Lower lobe of right lung (tissue), 2 donors: ENCODE measurements at places on chromosomes 13 and 19.

DNA sequence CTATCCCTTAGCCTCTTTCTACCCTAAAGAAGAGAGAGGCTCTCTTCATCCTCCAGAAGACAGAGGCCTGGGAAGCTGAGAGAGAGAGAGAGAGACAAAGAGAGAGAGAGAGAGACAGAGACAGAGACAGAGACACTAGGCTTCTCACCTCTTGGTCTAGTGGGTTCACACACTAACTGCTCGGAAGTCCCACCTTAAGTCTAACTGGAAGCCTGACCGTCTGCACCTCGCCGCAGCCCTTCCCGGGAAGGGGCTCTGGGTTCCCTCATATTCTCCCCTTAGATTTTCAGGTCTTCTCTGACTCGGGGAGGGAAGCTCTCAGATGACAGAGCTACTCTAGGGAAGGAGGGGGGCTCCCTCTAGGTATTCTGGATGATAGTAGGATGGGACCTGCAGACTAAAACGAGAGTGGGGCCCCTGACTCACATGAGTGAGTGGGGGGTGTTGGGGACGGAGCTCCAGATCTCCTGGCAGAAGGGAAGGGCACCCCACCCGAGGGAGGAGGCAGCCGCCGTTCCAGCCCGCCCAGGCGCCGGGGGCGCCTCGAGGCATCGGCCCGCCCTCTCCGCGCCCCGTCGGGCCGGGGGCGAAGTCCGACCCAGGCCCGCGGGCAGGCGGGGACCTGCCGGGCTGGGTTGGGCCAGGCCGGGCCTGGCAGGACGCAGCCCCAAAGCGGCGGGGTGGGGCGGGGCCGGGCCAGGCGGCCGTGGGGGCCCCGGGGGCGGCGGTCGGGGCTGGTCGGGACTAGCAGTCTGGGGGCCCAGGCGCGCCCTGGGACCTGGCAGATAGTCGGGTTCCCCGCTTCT is 2.0 kb upstream of the JUNB start:
- DNase-seq, result no peak

DNA sequence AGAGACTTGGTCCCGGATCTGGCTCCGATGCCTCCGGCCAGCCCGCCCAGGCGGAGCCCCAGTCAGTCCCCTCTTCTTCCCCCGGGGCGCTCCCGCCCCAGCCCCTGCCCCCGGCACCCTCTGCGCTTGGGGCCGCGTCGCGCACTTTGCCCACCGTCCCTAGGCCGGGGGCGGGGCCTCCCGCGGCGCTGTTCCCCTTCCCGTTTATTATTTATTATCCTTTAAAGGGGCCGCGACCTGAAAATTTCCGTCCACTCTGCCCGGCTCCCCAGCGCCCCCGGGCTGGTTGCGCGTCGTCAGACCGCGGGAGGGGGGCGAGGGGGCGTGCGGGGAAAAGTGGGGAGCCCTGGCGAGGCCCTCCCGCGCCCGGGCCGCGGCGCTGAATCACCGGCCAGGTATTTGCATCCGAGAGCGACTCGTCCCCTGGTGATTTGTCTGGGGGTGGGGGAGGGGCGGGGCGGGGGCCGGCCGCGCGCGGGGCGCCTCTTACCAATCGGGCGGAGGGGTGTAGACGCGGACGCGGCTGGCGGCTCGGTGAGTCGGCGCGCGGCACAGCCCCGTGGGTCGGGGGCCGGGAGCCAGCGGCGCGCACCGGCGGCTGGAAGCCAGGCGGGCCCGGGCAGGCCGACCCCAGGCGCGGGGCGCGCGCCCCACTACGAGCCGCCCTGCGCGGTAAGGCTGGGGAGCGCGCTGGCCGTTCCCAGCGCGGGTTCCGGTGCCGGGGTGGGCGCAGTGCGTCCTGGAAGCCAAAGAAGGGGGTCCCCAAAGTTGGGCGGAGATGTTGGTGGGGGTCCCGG is at the start of gene ARID3A:
Gene ARID3A (plus strand): TSS at position 510 of the 797 bp plus-strand sequence. CDS start 3,494 bp downstream, outside the sequence.
- DNase-seq, result peak; percentile 89

DNA sequence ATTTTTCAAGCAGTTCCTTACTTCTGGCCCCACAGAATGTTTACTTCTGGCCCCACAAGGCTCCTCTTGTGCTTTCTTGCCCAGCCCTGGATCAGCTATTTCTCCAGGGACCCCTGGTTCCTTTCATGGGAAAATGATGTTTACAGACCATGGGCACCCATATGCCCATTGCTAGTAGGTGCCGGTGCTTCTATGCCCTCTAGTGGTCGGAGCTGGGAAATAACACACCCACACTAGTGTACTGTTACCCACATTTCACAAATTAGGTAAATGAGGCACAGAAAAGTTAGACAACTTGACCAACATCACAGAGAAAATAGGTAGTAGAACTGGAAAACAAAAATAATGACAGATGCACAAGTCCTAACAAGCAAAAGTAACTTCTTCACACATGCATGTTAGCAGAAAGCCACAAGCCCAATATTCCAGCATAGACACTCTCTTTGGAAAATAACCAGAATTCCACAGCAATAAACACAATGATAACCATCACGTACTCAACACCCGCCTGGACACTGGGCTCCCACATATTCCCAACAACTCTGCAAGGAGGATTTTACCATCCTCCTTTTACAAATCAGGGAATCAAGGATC is 1.3 kb upstream of the CEACAM6 start:
- peak; percentile 57 for DNase-seq

DNA sequence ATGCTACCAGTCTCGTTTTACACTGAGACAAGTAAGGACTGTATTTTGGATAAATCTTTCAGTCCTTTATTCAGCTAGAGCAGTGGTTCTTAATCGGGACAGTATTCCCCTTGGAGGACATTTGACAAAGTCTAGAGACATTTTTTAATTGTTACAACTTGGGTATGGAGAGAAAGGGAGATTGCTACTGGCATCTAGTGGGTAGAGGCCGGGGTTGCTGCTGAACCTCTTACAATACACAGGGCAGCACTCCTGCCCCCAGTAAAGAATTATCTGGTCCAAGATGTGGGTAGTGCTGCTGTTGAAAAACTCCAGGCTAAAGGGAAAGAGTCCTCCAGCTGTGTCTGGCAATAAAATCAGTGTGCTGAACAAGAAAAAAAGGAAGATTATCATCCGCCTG is 334.8 kb downstream of the SLC7A1 start:
- DNase-seq, result no peak

GRCh38 chr19:29329460-29330134 is 116.6 kb upstream of the UQCRFS1 start:
- DNase-seq, result no peak

GRCh38 chr13:26594363-26594762 is 36.9 kb downstream of the WASF3 start:
- no peak for DNase-seq

DNA sequence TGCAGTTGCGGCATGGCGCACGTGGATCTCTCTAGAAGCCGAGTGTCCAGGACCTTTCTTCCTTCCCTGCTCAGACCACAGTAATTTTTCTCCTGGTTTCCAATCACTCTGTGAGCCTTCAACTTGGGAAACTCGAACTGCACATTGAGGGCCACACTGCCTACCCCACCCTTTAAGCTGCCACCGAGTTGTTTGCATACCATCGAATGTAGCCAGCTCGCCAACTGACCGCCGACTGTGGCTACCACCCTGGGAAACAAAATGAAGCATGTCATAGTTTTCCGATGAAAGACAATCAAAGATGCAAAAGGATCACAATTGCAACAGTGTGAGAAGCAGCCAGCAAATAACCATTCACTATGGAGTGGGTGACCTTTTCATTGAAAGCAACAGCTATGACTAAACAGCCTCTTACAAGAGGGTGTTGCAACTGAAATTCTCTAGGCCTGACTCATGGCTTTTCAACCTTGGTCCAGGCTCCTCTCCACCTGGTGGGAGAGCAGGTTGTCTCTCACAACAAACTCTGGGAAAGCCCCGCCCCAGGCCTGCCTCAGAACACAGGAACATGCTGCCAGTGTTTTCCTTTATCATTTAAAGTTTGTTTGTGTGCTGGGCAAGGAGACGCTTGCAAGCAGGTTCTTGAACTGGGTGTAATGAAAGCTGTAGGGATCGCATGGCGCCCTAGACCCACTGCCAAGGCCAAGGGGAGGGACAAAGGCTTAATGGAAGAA is 141.7 kb upstream of the SERP2 start:
- DNase-seq, result peak; percentile 87

DNA sequence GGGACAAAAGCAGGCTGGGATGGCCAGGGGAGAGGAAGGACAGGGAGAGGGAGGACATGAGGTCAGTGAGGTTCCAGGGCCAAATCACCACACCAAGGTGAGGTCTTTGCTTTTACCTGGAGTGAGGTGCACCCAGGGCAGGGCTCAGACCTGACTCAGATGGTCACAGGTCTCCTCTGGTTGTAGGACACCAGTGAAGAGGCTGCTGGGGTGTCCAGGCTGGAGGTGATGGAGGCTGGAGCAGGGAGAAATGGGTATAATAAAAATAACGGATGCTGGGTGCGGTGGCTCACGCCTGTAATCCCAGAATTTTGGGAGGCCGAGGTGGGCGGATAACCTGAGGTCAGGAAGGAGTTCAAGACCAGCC is 6.9 kb downstream of the GRAMD1A start:
- no peak for DNase-seq

DNA sequence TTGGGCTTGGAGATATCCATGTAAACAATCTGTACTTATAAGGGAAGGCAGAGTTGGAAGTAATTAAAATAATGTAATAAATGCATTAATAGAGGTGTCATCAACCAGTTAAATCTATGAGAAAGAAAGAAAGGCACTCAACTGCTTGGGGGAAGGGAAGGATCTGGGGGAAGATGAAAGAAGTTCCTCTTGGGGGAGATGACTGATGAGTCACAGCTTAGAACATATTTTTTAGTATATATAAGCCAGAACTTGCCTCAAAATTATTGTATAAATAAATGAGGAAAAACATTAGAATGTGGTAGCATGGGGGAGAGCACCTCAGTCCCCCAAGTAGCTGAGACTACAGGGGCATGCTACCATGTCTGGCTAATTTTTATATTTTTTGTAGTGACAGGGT is 205.8 kb downstream of the GGACT start:
- DNase-seq, result no peak

DNA sequence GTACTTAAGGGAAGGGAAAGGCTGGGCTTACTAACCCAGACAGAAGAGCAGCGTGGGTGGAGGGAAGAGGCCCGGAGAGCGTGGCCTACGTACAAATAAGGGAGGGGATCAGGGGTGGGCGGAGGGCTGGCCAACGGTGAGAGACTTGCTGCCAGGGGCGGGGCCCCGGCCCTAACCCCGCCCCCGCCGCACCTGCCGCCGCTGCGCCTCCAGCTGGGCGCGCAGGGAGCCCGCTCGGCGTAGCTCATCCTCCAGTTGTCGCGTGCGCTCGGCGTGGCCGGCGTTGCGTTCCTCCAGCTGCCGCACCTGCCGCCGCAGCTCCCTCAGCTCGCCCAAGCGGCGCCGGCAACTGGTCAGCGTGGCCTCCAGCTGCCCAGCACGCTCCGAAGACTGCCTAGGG is 5.7 kb downstream of the HOOK2 start:
- DNase-seq, result peak; percentile 77

DNA sequence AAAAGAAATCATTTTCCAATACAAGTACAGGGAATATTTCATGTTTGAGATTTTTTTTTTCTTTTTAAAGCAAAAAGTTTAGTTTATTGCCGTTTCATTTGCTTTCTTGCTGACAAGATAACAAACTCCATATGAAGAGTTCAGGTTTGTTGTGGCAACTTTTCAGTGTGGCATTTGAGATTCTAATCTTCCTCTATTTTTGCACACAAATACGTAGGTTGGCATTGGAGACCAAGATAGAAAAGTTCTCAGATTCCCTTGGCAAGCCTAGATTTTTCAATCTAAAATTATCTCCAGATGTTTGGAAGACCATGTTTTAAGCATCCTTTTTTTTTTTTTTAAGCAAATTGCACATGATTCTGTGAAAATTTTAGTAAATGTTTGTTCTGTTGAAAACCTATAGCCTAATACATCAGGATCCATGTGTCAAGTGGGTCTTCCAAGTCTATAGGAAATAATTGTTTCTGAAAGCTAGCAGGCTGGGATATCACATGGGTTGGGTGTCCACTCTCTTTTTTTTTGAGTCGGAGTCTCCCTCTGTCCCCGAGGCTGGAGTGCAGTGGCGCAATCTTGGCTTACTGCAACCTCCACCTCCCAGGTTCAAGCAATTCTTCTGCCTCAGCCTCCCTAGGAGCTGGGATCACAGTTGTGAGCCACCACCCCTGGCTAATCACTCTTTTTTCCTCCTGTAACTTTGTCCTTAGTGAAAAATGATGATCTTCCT is 2.6 kb downstream of the GARRE1 start:
- DNase-seq, result no peak

- DNase-seq, result peak; percentile 98
Measured at GRCh38 chr19:3573858-3574637, 1.3 kb downstream of the HMG20B start.

DNA sequence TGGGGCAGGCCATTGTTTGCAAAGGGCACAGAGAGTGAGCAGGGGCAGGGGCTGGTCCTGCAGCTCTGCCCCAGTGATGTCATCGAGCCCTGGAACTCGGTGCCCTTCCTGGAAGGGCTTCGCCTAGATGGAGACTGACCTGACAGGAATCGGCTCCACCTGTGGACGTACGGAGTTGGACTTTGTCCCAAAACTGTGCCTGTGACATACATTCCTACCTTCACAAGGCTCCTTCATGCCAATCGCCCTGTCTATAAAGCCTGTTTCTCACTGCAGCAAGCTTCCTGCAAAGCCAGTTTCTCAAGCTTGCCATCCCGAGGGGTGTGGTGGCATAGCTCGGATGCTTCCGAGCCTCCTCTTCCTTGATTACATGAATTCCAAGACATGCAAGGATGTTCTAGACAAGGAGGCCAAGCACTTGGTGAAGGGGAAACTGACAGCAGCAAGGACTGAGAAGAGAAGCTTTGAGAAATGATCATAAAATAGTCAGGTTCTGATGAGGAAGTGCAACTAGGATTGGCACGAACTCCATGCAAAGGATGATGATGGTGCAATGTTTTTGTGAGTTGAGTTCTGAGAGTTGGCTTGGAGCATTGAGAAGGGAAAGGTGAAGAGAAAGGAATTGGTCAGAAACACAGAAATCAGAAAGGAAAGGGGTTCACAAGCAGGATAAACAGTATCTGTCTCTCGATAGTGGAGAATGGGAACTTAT is 73.6 kb upstream of the STK24 start:
- DNase-seq, result peak; percentile 58

DNA sequence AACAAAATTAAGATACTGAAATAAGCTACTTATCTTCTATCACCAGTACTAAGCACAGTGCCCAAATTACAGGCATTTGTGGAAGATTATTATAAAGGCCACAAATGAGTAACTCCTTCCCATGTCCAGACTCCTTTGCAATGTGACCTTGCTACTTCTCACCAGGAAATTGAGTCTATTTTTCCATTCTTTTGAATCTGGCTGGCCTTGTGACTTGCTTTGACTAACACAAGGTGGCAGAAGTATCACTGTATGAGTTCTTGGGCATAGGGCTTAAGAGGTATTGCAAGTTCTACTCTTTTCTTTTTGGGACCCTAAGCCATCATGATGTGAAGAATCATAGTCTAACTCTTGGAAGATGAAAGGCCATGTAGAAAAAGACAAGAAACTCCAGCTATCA is 49.9 kb downstream of the UGGT2 start:
- DNase-seq, result no peak

GRCh38 chr13:43661161-43661830 is 125.5 kb downstream of the ENOX1 start:
- DNase-seq, result no peak
